Sigmoid colon (tissue), 7 donors: ENCODE measurements at places on chromosomes 2 and 18. TPM values are rescaled to one million over a fixed set of nuclear protein-coding genes. Genes with fewer than 3 reads are reported as not detected.
A peak's percentile ranks its signal among the peaks of the same experiment; 100 is the strongest.

GRCh38 chr2:4976407-4976806 lies 715.8 kb upstream of the SOX11 start:
- H3K4me1 ChIP-seq, result no peaks in the 10 kb centered on the region
- DNase-seq, result no peak
- no peaks in the 10 kb centered on the region for H3K27me3 ChIP-seq

GRCh38 chr18:78875016-78875777 lies 104.4 kb upstream of the SALL3 start:
- no peak overlapping the region for H3K4me3 ChIP-seq
- H3K27me3 ChIP-seq, result peaks cover 6% of the 10 kb centered on the region
- no peak overlapping the region for H3K27ac ChIP-seq

The CACNB4 gene
- total RNA-seq, result 1.1 TPM

GRCh38 chr2:230677201-230677946 lies 35.3 kb upstream of the CAB39 start:
- no peak overlapping the region for H3K27ac ChIP-seq
- no peaks in the 10 kb centered on the region for H3K27me3 ChIP-seq
- no peak overlapping the region for H3K4me3 ChIP-seq

DNA sequence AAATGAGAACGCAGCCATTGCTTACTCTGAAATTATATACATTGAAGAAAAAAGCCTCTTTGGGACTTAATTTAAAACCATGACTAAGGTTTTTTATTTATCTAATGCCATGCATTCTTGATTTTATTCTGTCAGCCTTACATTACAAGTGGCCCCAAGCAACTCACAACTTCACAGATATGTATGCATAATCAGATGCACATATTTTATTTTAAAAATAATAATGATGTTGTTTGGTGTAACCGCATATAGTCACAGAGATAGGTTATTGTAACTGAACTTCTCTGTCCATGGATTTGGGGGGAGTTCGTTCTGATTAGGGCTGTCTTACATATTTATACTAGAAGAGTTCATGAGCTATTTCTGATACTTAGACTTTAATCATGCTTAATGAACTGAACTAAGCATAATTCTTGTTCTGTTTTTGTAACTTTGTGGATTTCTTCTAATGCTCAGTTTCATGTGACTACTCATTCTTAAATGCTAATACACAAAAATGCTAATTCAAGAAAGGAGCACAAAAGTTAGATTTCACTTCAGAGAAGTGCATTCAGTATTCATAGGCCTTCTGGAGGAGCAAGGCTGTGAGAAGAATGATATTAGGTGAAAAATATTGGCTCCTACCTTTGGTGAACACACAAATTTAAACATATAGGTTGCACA lies 26.2 kb downstream of the MEIS1 start:
- H3K4me1 ChIP-seq, result no peaks in the 10 kb centered on the region
- H3K4me3 ChIP-seq, result no peak overlapping the region
- no peak for DNase-seq
- H3K27ac ChIP-seq, result peak overlapping the region; percentile 99
- no peaks in the 10 kb centered on the region for H3K27me3 ChIP-seq

DNA sequence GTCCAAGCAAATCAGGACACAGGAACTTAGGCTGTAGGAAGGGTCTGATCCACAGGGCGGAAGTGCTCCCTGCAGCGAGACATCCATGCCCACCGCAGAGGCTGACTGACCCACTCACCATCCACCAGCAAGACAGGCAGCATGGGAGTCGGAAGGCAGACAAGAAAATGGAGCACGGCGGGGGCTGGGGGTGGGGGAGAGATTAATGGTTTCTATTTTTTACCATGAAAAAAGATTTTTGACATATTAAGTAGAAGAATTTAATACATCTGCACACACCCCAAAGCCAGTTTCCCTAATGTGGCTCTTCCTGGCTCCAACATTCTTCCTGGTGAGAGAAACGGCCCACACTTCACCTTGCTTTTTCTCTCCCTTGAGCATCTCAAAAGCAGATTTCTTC lies 55.1 kb upstream of the ST8SIA3 start:
- no peak for DNase-seq
- no peak overlapping the region for H3K4me3 ChIP-seq
- H3K27ac ChIP-seq, result no peak overlapping the region
- no peaks in the 10 kb centered on the region for H3K4me1 ChIP-seq

- H3K36me3 ChIP-seq, result no peaks in the 10 kb centered on the region
- no peak for DNase-seq
- H3K27ac ChIP-seq, result no peak overlapping the region
Observed at GRCh38 chr2:23414871-23415270, 29.9 kb downstream of the KLHL29 start.
